Fibroblast of lung (primary cell): ENCODE measurements at places on chromosomes 13 and 19. TPM values are rescaled to one million over a fixed set of nuclear protein-coding genes. Genes with fewer than 3 reads are reported as not detected.

B3GNT8 gene
- total RNA-seq = 1.3 and 3.5 TPM in 2 replicates

DNA sequence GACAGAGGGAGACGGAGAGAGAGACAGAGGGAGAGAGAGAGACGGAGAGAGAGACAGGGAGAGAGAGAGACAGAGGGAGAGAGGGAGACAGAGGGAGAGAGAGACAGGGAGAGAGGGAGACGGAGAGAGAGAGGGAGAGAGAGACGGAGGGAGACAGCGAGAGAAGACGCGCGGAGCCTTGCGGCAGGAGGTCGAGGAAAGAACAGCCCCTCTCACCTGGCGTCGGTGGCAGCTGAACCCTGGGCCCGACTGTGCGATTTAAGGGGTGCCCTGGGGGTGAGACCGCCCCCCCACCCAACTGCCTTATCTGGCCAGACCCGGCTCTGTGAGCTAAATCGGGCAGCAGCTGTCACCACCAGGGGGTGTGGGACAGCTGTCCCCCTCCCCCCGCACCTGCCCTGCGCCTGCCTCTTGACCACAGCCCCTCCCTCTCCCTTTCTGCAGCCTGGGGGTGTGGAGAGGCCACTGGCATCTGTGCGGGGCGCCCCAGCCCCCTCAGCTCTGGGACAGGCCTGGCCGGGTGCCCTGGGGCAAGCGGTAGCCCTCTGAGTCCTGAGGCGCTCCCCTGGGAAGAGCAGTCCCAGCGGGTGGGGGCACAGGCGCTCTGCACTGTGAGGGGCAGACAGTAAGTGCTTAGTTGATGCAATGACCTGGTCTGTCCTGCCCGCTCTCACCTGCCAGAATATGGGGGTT, 10.8 kb downstream of the JOSD2 start:
- H3K36me3 ChIP-seq = no peaks in the 10 kb centered on the region
- DNase-seq = no peak
- H3K4me3 ChIP-seq = no peak overlapping the region
- no peak overlapping the region for H3K27ac ChIP-seq
- H3K4me1 ChIP-seq = no peaks in the 10 kb centered on the region

DNA sequence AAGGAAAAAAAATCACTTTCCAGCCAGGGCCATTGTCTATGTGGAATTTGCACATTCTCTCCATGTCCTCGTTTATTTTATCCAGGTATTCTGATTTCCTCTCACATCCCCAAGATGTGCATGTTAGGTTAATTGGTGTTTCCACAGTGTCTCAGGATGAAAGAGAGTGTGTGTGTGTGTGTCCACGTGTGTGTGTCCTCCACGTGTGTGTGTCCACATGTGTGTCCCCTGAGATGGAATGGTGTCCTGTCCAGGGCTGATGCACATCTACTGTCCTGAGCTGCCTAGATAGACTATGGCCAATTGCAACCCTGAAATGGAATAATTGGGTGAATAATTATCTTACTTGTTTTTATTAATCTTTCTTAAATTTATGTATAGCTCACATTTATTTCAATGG, 2436.5 kb downstream of the PCDH9 start:
- no peaks in the 10 kb centered on the region for H3K36me3 ChIP-seq
- no peak for DNase-seq
- no peak overlapping the region for H3K27ac ChIP-seq
- H3K4me1 ChIP-seq = no peaks in the 10 kb centered on the region
- no peaks in the 10 kb centered on the region for H3K27me3 ChIP-seq

DNA sequence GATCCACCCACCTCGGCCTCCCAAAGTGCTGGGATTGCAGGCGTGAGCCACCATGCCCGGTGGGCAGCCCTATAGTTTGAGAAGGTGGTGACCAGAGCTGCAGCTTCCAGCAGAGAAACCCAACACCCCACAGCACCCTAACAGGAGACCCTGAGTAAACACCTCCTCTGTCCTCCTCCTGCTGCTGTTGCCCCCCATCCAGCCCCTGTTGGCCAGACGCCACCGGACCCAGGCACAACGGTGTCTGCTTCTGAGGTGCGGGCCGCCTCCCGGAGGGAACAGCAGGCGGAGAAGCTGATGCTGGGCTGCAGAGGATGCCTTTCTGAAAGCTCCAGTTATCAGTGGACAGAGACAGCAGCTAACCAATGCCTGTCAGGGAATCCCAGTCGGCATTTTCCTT, 175.5 kb downstream of the COL4A1 start:
- no peaks in the 10 kb centered on the region for H3K36me3 ChIP-seq
- no peak overlapping the region for H3K27ac ChIP-seq
- H3K4me1 ChIP-seq = peaks cover 9% of the 10 kb centered on the region
- H3K27me3 ChIP-seq = no peaks in the 10 kb centered on the region
- no peak for DNase-seq
- no peak overlapping the region for H3K4me3 ChIP-seq

LENG9 gene
- 14.6 and 16.7 TPM in 2 replicates for total RNA-seq

DNA sequence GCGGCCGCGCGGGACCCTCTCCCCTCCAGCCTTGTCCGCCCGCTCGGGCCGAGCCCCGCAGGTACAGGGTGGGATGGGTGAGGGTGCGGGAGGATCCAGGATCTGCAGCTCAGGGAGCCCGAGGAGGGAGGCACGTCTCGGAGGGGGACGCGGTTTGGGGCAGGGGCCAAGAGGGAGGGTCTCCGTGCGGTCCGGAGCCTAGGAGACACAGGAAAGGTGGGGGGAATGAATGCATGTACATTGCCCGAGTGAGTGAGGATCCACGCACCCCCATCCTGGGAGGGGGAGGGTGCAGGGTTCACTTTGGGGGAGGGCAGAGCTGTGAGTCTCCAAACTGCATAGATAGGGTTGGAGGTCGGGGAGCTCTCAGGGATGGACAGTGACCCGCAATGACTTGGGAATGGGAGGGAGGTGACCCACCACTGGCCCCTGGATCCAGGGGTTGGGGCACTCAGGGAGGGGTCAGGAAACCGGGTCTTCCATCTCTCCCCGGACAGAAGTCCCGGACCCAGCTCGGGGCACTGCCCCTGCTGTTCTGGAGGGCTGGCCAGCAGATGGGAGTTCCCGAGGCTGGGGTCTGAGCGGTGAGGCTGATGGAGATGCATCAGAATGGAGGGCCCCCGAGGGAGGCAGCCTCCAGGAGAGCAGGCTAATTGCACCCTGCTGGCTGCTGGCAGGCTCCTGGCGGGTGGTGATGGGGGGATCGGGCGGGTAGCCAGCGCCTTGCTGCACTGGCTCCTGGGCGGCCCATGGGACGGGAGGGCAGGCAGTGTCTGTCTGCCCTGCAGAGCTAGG, 547 bp downstream of the KCNN1 start:
- H3K4me1 ChIP-seq = no peaks in the 10 kb centered on the region
- H3K36me3 ChIP-seq = no peaks in the 10 kb centered on the region
- peaks cover 29% of the 10 kb centered on the region for H3K27me3 ChIP-seq
- H3K27ac ChIP-seq = no peak overlapping the region

DNA sequence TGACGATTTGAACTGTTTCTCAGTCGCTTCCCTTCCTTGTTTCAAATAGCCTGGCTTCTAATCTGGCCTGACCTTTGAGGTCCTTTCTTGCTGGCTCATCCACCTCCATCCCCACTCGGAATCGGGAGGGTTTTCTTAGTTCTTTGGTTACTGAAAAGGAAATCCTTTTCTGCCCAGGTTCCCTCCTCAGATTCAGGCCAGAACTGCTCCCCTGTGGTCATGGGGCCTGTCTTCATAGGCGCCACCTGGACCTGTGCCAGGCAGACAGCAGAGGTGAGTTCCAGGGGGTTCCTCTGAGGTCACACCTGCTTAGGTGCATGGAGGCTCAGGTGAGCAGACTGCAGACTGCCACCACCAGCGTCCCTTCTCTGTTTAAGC, 62.4 kb downstream of the AKAP11 start:
- H3K27me3 ChIP-seq = peaks cover 6% of the 10 kb centered on the region
- no peaks in the 10 kb centered on the region for H3K36me3 ChIP-seq
- DNase-seq = no peak
- no peaks in the 10 kb centered on the region for H3K4me1 ChIP-seq
- H3K27ac ChIP-seq = no peak overlapping the region
- no peak overlapping the region for H3K4me3 ChIP-seq

GRCh38 chr13:46947425-46948191, 50.8 kb upstream of the HTR2A start:
- no peaks in the 10 kb centered on the region for H3K27me3 ChIP-seq
- no peak overlapping the region for H3K4me3 ChIP-seq
- DNase-seq = no peak
- H3K36me3 ChIP-seq = no peaks in the 10 kb centered on the region
- H3K27ac ChIP-seq = no peak overlapping the region
- H3K4me1 ChIP-seq = no peaks in the 10 kb centered on the region

ZNF132 gene
- total RNA-seq = 9.5 and 14.5 TPM in 2 replicates

FUT2 gene
- total RNA-seq = under 0.01 TPM in 1 of 2 replicates, not detected in the other

DNA sequence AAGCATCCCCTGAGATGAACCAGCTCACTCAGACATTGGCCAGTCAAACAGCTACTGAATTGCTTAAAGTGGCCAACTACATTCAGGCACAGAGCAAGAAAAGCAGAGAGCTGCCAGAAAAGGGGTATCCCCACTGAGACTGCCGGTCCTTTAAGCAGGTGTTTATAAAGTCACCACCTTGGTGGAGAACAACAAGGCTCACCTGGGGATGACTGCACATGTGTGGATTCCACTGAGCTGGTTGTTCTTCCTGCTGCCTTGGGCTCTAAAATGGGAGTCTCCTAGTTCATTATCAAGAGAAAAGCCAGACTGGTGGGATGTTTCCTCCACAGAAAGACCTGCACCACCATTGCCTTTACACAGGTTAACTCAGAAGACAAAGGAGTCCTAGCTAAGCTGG, 51.8 kb upstream of the IPO5 start:
- no peak overlapping the region for H3K4me3 ChIP-seq
- no peak for DNase-seq
- H3K27ac ChIP-seq = no peak overlapping the region
- no peaks in the 10 kb centered on the region for H3K36me3 ChIP-seq
- H3K4me1 ChIP-seq = no peaks in the 10 kb centered on the region

GRCh38 chr13:43246382-43246781, 223.0 kb downstream of the DNAJC15 start:
- no peak for DNase-seq
- no peak overlapping the region for H3K4me3 ChIP-seq
- H3K27ac ChIP-seq = peak overlapping the region; percentile 5
- no peaks in the 10 kb centered on the region for H3K27me3 ChIP-seq
- peaks cover 10% of the 10 kb centered on the region for H3K4me1 ChIP-seq

GRCh38 chr19:44796701-44797115, 12.2 kb upstream of the BCAM start:
- H3K4me3 ChIP-seq = no peak overlapping the region
- no peak overlapping the region for H3K27ac ChIP-seq
- no peaks in the 10 kb centered on the region for H3K4me1 ChIP-seq
- no peaks in the 10 kb centered on the region for H3K36me3 ChIP-seq
- no peak for DNase-seq
- H3K27me3 ChIP-seq = no peaks in the 10 kb centered on the region

DNA sequence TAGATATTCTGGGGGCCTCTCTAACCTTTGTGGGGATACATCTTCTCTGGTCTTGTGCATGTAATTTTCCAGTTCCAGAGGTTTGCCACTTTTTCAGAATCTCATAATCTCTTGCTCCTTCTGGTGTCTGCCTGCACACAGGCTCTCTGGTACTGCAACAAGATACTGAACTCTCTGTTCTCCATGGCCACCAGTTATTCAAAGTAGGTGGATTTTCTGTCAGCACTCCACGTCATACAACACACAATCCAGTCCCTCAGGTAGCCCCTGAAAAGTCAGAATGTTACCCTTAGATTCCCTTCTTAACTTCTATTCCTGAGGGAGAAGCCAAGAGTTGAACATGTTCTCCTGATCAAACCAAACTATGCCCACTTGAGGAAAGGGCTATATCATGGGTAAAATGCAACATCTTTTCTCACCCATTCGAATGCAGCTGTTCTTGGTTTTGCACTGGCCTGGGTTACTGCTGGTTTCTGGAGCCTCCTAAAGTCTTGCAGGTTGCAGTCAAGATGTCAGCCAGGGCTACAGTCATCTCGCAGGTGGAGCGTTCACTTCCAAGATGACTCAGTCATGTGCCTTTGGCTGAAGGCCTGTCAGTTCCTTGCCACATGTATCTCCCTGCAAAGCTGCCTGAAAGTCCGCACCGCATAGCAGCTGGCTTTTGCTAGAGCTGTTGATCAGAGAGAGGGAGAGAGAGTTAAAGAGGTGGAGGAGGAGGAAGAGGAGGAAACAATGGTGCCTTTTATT, 57.7 kb upstream of the TUBA3C start:
- DNase-seq = no peak
- no peaks in the 10 kb centered on the region for H3K4me1 ChIP-seq
- no peak overlapping the region for H3K27ac ChIP-seq
- H3K4me3 ChIP-seq = no peak overlapping the region

GRCh38 chr13:111480976-111481375, 160.5 kb downstream of the TEX29 start:
- no peaks in the 10 kb centered on the region for H3K36me3 ChIP-seq
- no peak overlapping the region for H3K4me3 ChIP-seq
- H3K27me3 ChIP-seq = no peaks in the 10 kb centered on the region
- H3K27ac ChIP-seq = no peak overlapping the region
- DNase-seq = no peak
- H3K4me1 ChIP-seq = no peaks in the 10 kb centered on the region

DNA sequence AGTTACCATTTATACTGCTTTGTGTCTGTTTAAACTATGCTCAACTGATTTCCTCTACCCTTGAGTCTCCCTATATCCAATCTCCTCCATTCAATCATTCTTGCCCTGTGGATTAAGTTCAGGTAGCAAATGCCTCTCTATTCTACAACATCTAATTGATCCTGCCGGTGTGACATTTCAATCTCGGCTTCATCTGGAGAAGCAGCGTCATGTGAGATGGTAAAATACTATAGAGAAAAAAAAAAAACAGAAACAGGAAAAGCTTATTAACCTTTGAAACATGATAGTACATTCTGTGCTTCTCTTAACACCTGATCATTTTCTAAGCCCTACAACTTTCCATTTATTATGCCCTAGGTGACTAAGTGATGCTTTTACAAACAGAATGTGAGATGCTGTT, 89.4 kb downstream of the KCTD12 start:
- H3K4me1 ChIP-seq = peaks cover 3% of the 10 kb centered on the region
- DNase-seq = no peak
- no peak overlapping the region for H3K4me3 ChIP-seq

DNA sequence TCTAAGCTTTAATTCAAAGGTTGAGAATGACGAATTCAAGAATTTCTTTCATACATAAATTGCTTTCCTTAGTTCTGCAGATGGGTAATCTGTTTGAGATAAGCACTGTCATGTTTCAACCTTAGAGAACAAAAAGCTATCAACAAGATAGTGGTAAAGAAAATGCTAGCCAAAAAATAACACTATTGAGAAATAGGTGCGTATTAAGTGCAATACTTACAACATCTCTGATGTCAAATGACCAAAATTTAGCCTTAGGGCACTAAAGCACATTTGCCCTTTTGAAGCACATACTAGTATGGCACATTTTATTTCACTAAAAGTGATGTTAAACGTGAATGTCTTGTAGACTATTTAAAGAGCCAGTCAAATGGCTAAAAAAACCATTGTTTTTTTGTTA, 4.9 kb downstream of the KBTBD6 start:
- no peaks in the 10 kb centered on the region for H3K4me1 ChIP-seq
- H3K27me3 ChIP-seq = no peaks in the 10 kb centered on the region
- H3K36me3 ChIP-seq = no peaks in the 10 kb centered on the region
- no peak overlapping the region for H3K27ac ChIP-seq
